Activated CD4-positive, alpha-beta T cell treated with anti-CD3 and anti-CD28 coated beads, Interleukin-2, Interleukin-6, amounts not matched to agents 100 ng/mL and 50 ng/mL, durations not matched to agents 16 hours and 8 hours (primary cell): ENCODE measurements at places on chromosomes 7 and 10.

DNA sequence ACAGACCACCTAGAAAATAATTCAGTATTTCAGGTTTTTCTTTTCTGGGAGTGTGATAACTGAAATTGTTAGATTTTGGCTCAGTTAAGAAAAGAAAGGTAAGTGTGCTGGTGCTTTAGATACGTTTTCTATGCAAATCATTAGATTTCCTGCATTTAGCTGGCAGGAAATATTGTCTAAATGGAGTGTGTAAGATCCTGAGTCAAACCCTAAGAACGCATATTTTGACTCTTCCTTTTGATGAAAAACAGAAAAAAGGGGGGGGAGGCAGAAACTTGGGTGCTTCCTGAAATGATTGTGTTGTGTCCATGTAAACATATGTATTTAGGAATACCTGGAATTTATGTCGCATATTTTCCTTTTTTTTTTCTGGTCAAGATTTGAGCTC, 1.2 kb downstream of the GRK5 start:
- DNase-seq: peak; percentile 61

DNA sequence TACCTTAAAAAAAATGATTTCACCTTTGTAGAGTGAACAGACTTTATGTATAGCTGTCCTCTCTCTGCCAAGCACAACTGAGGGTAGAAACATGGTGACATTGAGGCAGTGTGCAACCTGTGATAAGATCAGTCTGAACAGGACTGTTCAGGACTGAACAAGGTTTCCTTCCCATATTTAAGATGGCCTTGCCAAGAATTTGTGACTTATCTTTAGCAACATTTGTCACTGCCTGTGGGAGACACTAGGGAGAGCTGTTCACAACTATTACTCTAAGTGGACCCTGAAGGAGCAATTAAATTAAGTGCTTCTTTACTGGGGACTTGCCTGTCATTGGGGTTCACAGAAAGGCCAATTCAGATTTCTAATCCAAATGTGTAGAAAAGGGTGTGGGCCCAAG, 6.7 kb downstream of the OR13A1 start:
- no peak for DNase-seq

DNA sequence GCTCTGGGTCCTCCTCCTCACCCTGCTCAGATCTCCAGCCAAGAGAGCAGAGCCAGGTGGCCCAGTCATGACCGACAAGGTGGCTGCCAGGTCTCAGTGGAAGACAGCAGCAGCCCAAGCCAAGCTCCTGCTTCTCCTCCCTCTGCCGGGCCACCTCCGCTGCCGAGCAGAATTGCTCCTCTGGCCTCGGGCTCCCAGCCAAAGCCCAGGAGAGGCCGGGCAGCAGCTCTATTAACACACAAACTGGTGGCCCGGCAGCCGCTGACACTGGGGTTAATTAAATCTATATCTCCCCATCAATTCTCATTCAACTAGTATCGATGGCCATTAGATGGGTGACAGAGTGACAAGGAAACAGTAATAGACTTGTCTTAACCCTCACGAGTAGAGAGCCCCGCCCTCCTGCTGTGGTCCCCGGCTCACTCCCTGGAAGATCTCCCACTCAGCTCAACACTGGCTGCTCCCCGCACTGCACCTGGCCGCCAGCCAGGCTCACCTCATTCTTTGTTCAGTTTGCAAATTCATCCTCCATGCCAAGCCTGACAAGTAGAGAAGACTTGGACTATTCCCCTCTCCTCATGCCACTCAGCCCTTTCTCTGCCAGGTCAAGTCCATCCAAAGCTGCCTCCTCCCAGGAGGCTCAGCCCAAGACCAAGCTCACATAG, 74.1 kb upstream of the UNC5B start:
- DNase-seq: no peak

DNA sequence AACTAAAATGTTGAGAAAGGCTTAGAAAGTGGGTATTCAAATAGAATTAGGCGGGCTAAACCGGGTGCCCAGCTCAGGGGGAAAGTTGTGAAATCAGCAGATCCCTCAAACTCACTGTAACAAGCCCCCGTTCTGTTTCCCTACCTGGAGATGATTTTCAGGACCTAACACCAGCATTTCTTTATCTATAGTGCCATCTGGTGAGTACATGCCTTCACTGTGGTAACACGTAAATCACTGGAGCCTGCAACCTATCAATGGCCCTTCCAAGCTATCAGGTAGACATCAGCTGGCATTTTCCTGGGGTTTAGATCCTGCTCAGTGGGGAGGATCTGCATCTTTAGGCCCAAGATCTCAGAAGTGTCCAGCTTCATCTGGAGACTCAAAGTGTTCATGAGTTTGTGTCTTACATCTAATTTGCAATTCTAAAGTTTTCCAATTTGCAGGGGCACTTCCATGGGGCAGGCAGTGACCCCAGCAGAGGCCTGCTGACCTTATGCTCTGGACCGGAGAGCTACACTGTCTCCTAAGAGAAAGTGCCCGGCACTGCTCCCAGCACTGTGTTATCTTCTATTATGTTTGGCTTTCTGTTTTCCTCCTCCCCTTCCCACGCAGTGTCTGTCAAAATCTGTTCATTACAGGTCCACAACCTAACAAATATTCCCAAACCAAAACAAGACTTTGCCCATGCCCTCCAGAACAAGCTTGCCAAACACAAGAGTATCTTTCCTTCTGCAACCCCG, 132.5 kb downstream of the LSM5 start:
- no peak for DNase-seq

DNA sequence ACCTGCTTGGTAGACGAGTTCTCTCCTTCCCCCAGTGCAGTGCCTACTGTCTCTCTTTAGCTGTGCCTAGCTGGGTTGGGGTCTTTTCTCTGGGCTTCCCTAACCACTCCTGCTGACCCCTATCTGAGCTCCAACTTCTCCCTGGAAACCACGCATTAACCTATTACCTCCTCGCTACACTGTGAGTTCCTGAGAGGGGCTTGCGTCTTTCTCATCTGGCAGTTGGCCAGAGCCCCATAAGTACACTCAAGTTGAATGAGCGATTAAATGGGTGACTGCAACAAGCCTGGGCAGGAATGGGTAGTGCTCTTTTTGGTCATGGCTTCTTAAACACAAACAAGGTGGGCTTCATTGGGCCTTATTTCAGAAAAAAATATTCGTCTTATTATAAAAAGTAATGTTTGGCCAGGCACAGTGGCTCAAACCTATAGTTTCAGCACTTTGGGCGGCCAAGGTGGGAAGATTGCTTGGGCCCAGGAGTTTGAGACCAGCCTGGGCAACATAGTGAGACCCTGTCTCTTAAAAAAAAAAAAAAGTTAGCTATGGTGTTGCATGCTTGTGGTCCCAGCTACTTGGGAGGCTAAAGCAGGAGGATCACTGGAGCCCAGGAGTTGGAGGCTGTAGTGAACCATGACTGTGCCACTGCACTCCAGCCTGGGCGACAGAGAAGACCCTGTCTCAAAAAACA, 41.4 kb downstream of the SYPL1 start:
- no peak for DNase-seq

DNA sequence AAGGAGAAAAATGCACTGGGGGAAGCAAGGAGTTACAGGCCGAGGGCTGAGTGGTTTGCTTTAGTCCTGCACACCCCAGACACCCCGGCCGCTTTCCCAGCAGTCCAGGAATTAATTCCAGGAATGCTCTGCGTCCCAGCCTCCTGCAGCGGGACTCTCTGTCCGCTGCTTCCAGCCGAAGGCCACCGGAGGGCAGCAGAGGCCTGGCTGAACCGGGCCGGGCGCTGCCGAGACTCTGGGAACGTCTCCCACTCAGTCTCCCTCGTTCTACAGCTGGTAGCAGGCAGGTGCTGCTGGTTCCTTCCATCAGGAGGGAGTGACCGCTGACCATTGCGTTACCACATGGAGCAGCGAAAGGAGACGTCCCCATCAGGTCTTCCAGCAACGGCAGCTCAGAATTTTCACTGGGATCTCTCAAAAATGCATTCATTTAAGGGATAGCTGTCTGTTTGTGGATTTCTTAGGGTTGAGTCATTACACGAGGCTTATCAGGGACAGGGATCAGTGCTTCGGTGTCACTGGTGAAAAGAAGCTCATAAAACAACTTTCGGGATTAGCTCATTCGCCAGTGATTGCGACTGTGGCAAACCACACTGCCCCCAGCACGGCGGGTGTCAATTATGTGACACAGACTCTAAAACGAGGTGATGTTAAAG, 24.9 kb upstream of the PITRM1 start:
- peak; percentile 94 for DNase-seq

- DNase-seq: no peak
Observed at GRCh38 chr10:45239642-45240041, 75.8 kb downstream of the OR13A1 start.

- no peak for DNase-seq
Observed at GRCh38 chr7:69857014-69857413, 258.7 kb downstream of the AUTS2 start.

- DNase-seq: no peak
Observed at GRCh38 chr10:79393221-79393923, 46.1 kb downstream of the PPIF start.

GRCh38 chr7:37068038-37068437, 343.7 kb upstream of the AOAH start:
- no peak for DNase-seq

DNA sequence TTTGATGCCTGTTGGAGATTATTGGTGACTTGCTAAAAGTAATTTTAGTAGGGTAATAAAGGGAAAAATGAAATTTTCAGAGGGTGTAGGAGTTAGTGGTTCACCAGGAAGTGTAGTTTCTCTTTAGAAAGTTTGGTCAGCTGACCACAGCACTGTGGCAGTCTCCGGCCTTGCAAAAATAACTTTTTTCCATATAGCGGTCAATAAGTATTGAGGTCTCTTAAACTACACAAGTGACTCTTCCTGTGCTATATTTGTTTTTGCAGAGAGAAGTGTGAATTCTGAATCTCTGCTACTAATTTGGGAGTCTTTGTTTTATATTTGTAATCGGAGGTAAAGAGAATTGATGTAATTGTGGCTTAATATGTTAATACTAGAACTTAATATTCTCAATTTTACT, 24.3 kb downstream of the PTPN12 start:
- no peak for DNase-seq

- DNase-seq: no peak
Observed at GRCh38 chr7:141619745-141620144, 68.5 kb downstream of the AGK start.

GRCh38 chr10:52627279-52627678, 145.3 kb downstream of the MBL2 start:
- DNase-seq: no peak

GRCh38 chr10:76631036-76631670, 1006.5 kb downstream of the KCNMA1 start:
- DNase-seq: no peak

DNA sequence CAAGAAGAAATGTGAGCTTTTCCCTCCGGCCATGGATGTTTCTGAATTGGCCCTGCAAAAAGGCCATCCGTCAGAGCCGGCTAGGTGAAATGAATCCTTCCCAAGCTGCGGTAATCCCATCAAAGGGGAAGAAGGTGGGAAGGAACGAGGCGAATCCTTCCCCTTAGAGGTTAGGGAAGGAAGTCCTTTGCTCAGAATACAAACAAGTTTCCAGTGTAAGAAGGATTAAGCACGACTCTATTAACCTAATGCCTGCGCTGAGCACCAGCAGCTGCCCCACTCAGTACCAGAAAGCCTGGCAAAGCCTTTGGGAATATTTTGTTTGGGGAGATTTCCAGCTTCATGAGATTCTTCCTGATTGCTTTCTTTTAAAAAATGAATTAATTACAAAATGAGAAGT, 42.8 kb downstream of the CLRN3 start:
- no peak for DNase-seq

DNA sequence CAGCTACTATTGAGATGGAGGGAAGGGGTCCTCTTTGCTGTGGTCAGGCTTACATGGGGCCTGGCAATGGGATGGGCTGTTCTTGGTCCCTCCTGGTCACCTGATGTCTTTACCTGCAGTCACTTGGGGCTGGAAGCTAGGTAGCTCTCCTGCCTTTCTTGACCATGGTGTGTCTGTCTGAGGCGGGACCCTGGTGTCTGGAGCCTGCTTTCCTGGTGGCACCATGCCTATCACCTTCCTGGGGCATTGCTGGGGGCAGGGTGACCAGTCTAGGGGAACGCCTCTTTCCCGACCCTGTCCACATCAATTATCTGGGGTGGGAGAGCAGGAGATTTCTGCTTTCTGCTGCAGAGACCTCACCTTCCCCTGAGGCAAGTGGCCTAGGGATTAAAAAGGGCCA, 55.6 kb downstream of the ARHGAP22 start:
- DNase-seq: no peak

DNA sequence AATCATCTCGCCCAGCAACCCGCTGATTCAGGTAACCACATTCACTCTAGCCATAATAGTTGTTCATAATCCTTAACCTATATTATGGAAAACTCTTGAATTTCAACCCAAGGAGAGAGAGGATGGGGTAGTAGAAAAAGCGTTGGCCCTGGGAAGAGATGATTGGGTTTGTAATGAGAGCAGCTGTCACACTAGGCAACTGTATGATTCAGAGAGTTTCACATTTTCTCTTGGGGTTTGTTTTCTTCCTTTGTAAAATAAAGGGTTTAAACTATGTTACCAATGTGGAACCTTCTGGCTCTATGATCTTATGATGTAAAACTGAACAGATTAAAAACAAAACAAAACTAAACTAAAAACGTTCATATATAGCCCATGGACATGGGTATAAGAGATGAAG, 705.2 kb upstream of the IGFBP3 start:
- DNase-seq: no peak

DNA sequence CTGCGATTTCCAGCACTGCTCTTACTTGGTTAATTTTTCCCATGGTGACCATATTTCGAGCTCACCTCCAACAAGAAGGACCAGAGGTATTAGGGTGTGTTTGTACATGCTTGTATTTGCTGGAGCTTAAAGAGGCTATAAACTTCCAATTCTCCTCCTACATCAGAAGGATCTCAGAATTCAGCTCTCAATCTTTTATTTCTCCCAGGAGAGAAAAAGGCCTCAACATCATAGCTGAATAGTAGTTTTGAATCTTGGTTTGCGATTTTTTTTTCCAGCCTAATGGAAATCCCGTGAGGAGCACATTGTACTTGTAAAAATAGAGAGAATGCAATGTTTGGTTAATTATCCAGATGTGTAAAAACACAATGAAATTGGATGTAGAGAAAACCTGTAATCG, 69.7 kb downstream of the CPVL start:
- no peak for DNase-seq

GRCh38 chr7:126780993-126781392, 471.7 kb downstream of the GRM8 start:
- no peak for DNase-seq

GRCh38 chr7:103851357-103851756, 138.1 kb downstream of the RELN start:
- no peak for DNase-seq
